ENCODE measurements at places on chromosomes 7 and 10.
A peak's percentile ranks its signal among the peaks of the same experiment; 100 is the strongest.

- DNase-seq: no peak
Measured at GRCh38 chr10:22736134-22736533, 21.8 kb upstream of the PIP4K2A start.

GRCh38 chr10:118838364-118838763 lies 83.6 kb upstream of the CACUL1 start:
- DNase-seq: no peak

DNA sequence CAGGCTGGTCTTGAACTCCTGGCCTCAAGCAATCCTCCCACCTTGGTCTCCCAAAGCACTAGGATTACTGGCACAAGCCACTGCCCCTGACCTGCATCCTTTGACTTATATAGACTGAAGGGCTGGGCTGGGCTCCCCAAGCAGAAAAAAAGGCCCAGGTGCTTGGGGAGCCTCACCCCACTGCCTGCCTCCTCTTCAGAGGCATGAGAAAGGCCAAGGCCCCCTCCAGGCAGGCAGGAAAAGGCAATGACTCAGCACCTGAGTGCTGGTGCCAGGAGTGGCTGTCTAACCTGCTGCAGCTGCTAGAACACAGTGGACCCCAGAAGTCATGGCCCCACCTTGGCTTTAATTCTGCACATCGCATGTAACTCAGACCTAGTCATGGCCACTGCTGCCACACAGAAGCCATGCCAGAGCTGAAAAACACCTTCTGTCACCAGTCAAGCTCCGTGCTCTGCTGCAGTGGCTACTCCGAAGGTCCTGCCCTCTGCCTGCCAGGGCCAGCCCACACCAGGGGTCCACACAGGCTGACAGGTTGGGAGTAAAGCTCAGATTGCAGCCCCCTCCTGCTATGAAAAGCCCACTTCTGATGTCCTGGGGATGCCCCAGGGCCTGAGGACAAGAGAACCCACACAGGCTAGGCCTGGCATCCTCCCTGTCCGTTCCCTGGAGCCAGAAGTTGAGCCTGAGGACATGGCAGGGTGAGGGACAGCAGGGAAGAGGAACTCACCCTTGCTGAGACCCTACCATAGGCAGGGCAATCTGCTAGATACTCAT lies 48.5 kb downstream of the GRID1 start:
- DNase-seq: no peak

DNA sequence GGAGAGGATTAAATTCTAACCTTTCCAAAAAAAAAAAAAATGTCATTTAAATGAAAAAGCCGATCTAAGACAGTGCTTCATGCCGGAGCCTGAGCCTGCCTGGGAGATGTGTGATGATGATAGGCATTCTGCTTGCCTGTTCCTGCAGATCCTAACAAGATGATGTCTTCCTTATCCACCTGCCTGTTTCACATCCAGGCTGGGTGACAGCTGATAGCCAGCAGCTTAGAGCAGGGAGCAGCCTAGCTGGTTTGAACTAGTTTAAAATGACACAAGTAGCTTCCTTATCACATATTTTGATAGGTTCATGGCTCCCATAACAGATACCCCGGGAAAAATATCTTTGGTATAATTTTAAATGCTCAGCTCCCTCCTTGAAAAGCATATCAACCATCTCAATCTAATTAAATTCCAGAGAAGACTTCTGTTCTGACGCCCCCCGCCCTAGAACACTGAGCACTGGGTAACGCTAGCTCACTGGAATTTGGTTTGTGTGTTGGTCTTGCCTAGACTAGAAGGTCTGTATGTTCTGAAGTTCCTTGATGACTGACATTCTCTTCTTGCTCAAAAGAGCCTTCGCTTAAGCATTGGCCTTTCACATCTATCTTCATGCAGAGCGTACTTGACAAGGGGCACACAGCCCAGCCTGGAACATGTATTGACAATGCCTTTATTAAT lies 96.9 kb upstream of the FGFR2 start:
- DNase-seq: no peak

DNA sequence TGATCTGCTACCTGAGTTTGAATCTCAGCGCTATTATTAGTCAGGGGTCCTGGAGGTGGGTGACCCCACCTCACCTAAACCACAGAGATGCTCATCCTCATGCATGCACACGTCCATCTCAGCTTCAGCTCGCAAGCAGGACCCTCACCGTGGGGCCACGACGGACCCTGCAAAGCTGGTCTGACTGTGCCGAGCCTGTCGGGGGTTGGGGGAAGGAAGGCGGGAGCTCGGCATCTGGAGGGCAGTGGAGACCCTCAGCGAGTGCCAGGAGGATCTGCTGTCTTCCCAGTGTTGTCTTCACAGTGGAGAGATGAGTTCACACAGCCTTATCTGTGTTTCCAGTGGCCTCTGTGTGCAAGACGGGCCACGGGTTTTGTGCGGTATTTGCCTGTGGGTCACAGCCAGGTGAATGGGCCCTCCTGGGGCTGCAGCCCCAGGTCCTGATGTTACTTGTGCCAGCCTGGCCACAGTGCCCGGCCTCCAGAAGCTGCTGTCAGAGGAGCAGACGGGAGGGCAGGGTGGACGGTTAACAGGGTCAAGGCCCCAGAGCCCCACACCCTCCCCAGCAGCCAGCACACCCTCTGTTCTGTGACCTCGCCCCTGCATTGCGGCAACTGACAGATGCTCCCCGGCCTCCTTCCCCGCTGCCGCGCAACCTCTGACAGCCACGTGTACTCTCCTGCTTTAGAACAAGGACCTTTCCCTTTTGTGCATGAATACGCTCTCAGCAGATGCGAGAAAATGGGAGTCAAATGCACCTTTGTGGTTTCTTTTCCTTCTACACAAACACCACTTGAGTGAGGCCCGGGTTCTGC lies 528.8 kb downstream of the DNAJB6 start:
- DNase-seq: no peak

GRCh38 chr7:138979226-138979979 lies 1.8 kb downstream of the KIAA1549 start:
- DNase-seq: peak; percentile 22

- no peak for DNase-seq
Measured at GRCh38 chr10:5832946-5833345, 19.7 kb upstream of the GDI2 start.

- peak; percentile 17 for DNase-seq
Measured at GRCh38 chr10:132397671-132398565, 918 bp downstream of the PWWP2B start.

GRCh38 chr7:13882051-13882450 lies 107.4 kb downstream of the ETV1 start:
- no peak for DNase-seq

GRCh38 chr10:127886371-127887051 lies 6.2 kb downstream of the CLRN3 start:
- DNase-seq: no peak

- no peak for DNase-seq
Measured at GRCh38 chr7:74027683-74028320, at the start of gene ELN. TSS of gene ELN (plus strand) at chr7:74028173. CDS start at chr7:74028188, 15 bp downstream.

GRCh38 chr7:121178452-121178851 lies 150.3 kb upstream of the WNT16 start:
- no peak for DNase-seq

DNA sequence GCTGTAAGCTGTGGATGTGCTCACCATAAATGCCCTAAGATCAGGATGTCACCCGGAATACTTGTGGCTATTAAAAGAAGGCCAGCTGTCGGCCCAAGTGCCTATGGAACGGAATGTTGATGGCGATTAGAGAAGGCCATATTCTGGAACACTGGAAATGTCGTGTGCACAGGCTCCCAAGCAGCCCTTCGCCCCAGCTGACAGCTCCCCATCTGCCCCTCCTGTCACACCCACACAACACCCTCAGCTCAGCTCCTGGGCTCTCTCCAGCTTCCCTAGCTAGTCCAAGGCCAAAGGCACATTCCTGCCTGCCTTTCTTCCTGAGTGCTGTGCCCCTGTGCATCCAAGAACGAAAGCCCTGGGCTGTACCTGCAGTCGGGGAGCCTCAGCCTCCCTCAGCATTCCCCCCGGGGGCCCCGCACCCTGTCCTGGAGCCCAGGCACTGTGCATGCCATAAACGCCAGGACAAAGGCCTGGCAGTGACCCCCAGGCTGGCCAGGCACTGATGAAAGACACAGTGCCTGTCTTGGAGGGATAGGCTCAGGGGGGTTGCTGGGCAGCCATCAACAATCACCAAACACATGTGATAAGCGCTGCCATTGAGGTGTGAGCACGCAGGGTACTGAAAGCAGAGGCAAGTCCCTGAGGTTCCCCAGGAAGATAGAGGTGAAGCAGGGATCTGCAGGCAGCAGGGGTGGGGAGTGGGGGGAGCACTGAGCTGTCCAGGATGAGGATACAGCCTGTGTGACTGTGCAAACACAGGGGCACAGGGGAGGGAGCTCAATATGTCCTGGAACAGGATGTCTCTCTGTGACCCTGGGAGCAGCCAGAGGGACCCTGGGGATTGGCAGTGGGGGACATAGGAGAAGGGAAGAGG lies 3.7 kb upstream of the LDB3 start:
- DNase-seq: no peak

GRCh38 chr10:1183033-1183396 lies 126.8 kb downstream of the WDR37 start:
- DNase-seq: no peak

GRCh38 chr7:26388256-26388655 lies 96.6 kb downstream of the SNX10 start:
- DNase-seq: peak; percentile 69

DNA sequence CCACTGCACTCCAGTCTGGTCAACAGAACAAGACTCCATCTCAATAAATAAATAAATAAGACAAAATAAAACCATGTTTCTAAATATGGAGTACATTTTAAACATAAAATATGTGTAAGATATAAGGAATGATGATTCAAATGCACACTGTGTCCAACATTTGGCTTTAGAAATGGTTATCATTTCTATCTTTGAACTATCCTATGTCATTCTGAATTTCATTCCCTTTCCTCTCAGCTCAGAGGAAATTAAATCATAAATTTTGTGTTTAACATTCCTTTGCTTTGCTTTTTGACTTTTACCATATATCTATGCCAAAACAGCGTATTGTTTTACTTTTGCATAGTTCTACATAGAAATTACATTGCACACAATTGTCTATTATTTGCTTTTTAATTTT lies 130.9 kb downstream of the GNAT3 start:
- DNase-seq: no peak

DNA sequence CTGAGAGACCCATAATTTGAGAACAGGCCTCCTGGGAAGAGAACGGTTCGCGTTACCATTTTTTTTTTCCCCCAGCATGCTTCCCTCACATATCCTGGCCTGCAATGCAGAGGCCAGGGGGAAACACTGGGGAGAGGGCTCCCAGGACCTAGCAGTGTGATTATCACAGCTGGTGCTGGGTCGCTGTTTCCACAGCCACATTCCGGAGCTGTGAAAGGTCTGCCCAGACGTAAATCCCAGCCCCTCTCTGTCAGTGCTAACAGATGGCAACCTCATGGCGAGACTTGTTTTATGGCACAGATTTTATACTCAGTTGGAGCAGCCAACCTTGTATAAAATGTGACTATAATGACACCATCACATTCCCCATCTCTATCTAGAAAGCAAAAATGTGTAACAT lies 150.5 kb downstream of the PLXDC2 start:
- no peak for DNase-seq

- DNase-seq: peak; percentile 22
Measured at GRCh38 chr7:92880212-92881090, 44.1 kb upstream of the CDK6 start.

GRCh38 chr7:130063036-130063435 lies 7.3 kb upstream of the KLHDC10 start:
- DNase-seq: peak; percentile 73

DNA sequence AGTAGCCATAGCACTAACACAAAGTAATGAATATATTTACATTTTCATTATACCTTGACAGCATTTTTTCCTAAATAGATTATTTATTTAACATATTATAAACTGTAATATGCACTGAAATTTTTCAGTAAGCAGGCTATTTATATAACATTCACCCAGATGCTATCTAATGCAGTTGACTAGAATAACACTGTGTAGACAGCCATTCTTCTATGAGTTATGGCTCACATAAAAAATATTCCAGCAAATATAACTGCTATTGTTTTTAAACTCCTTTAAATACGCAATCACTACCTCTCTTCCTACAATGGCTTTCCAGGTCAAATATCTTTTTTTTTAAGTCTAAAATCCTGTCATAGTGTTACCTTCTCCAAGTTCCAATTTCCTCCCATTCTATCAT lies 21.6 kb downstream of the TPK1 start:
- DNase-seq: no peak

DNA sequence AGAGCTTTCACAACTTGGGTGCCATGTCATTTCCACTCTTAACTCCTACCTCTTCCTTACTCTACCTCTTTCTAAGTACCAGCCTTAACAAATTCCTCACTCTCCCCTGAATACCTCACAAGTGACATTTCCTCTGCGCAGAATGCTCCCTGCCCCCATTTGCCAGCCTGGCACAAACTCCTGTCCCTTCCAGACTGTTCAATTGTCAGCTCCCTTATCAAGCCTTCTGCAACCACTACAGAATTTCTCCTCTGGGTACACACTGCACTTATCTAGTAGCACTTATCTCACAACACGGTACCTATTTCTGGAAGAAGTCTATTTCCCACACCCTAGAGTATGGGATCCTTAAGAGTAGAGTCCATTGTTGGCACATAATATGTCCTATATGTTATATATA lies 39.1 kb upstream of the ANAPC16 start:
- no peak for DNase-seq

DNA sequence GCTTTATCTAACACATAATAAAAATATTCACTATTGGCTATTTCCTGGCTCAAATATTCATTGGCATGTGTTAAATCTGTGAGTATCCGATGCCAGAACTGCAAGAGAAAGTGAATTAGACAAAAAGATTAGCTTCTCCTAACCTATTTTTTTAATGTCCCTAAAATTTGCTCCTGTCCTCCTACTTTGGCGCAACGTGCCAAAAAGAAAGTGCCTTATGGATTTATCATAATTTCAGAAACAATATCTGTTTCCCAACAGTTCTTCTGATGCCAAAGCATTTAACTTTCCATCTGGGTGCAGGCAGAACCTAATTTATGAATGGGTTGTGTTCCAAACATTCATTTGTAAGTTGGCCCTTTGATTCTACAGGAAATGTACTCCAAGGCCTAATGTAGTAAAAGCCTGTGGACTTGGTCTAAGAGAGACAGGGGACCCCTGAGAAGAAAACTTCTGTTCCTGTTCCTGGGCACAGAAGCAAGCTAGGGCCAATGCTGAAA lies 15.4 kb downstream of the PIP4K2A start:
- DNase-seq: no peak

- no peak for DNase-seq
Measured at GRCh38 chr10:127168261-127168660, 28.1 kb downstream of the INSYN2A start.

GRCh38 chr10:74917481-74918077 lies 91.2 kb downstream of the KAT6B start:
- no peak for DNase-seq

DNA sequence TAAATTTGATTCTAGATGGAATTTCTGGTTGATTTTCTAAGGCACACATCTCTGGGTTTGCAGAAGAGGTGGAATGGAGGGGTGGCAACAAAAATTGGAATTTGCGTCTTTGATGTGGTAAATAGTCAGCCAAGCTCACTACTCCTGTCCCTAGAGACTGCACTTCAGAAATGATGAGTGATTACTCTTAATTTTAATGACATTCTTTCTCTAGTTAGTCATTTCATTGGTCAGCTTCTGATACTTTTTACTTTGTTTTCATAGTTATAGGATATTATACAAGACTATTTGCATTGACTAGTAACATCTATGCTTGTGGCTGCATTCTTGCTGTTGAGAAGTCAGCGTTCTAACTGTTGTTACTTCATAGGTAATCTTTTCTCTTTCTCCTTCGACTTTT lies 658.3 kb downstream of the SUGCT start:
- DNase-seq: no peak

GRCh38 chr7:43823941-43824340 lies 45.4 kb downstream of the MRPS24 start:
- no peak for DNase-seq

GRCh38 chr10:73581918-73582317 lies 9.2 kb downstream of the USP54 start:
- no peak for DNase-seq
